ENCODE measurements at places on chromosomes 7 and 10. TPM values are rescaled to one million over a fixed set of nuclear protein-coding genes. Genes with fewer than 3 reads are reported as not detected.

DNA sequence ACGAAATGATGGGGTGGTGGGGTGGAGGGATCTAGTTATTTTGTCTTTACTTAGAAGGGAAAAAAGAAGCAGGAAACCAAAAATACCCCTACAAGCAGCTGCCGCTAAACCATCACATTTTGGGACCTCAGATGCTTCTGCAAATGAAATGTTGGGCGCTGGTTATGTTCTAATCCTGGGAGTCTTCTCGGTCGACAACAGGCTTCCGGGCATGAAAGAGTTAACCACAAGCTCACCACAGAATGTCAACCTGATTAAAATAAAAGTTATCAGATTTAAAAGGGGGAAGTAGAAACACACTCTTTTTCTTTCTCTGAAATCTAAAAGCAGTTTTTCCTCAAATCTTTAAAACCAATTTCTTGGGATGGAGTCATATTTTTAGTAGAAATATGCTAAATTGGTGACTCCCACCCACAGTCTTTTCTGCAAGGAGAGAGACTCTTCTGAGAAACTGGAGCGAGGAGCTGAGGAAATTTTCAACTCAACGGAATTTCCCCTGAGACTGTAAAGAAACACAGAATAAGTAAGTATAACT is 16.8 kb downstream of the IL2RA start:
- no peak for DNase-seq

- DNase-seq, result no peak
These were observed 1172.9 kb upstream of the AUTS2 start for GRCh38 chr7:68425377-68425776.

DNA sequence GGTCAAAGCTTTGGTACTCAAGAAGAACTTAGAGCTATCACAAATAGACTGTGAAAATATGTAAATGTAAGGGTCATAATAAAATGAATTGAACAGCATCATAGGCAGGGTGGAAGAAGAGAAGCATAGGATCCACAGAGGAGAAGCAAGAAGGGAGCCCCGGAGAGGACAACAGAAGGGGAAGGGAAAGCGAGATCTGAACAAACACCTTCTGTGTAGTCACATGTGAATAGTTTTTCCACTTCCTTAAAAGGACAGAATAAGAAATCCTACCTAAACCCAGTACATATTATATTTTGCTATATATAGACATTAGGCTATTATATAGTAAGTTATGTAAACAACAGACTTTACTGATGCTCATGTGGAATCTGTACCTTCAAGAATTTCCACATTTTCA is 160.2 kb downstream of the DKK1 start:
- no peak for DNase-seq

GRCh38 chr7:30148951-30149459 is 14.2 kb downstream of the MTURN start:
- no peak for DNase-seq

GRCh38 chr10:117532003-117532385 is 10.6 kb upstream of the EMX2 start:
- no peak for DNase-seq

The PHYHIPL gene
- under 0.01 TPM for total RNA-seq

Measured in dermis blood vessel endothelial cell (primary cell).